ENCODE measurements at places on chromosomes 16 and 17.

GRCh38 chr17:37187262-37187661 is 188.5 kb upstream of the C17orf78 start:
- no peak for DNase-seq

DNA sequence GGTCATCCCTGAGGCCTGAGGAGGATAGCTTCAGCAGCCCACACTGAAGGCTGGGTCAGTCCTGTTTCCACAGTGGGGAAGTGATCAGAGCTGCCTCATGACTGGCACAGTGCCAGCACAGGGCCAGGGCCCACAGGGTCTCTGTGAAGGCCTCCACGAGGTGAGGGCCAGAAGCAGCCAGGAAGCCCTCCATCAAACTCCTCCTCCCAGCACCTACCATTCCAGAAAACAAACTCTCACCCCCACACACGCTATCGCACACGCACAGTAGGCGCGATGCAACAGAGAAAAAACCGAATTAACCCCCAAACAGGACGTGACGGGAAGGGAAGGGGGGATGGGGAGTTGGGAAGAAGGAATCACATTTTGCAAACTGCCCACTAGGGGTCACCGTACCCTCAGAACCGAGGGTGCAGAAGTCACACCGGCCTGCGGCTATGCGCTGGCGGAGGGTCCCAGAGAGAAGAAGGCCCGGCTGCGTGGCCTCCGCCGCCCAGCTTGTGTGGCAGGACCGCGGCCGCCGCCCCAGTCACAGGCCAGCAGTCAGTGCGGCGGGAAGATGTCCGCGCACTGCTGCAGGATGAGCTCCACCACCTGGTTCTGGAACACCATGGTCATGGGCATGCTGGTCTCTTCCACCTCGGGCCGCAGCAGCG is 37.6 kb downstream of the ARHGAP27 start:
- DNase-seq: peak; percentile 14

GRCh38 chr17:6671431-6671830 is 19.9 kb downstream of the C17orf100 start:
- no peak for DNase-seq

DNA sequence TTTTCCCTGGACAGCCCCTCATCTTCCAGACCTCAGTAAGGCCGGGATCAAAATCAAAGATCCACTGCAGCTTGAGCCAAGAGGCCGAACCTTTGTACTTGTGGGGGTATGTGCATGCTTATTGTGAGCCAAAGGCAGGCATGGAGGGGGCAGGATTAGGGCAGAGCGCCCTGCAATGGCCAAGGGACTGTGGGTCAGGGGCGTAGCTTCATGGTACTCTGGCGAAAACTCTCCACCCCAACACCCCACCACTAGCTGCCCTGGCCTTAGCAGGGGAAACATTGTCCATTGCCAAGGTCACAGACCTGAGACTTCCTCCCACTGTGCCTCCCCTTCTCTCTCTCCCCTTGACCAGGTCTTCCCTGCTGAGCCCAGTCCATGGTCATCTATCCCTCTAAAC is 90.1 kb downstream of the TMEM132E start:
- no peak for DNase-seq

DNA sequence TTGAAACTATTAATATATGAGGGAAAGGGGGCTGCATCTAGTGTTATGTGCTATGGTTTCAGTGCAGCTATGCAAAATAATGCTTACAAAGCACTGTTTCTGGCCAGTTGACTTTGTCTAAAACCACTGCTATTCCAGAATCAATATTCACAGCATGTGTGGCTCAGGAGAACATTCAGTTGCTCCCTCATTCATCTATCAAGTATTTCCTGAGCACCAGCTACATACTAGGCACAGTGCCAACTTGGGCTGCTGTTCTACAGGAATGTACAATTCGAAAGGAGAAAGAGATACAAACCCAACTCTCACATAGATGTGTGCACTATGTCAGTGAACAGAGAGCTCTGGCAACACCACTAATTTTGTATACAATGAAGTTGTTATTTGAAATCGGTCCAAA is 183.0 kb downstream of the PHKB start:
- DNase-seq: no peak

GRCh38 chr17:66455060-66455459 is 152.6 kb downstream of the PRKCA start:
- no peak for DNase-seq

Data from T follicular helper cell (primary cell).